Hematopoietic multipotent progenitor cell treated with erythropoietin and hydrocortisone succinate and interleukin-3 and kit ligand, for 4 days (in vitro differentiated cells): ENCODE measurements at places on chromosomes 4 and X.

DNA sequence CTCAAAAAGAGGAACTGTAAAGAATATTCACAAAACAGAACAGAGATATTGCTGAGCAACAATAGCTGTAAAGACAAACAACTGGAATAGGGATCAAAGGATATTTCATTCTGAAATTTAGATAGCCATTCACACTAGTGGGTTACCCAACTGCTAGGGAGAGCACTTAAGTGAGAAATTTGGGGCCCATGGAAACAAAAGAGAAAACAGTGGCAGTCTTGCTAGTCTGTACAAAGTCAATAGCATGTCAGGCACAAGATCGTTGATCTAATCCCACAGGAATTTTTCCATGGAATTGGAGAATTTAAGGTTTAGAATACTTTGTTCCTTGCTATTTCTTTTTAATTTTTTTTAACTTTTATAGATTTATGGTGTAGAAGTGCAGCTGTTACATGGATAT, 467.0 kb downstream of the PCDH18 start:
- no peak for DNase-seq

DNA sequence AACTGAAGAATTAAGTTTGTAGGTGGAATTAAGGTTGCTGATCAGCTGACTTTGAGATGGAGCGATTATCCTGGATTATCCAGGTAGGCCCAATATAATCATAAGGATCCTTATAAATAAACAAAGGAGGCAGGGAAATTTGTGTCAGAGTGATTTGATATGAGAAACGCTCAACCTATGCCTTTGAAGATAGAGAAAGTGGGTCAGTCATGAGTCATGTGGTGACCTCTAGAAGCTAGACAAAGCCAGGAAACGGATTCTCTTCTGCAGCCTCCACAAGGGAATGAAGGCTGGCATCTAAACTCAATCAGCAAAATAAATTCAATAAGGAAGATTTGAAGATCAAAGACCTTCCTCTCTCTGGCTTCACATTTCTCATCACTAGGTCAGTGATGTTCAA, 41.5 kb upstream of the SMIM10 start:
- no peak for DNase-seq

DNA sequence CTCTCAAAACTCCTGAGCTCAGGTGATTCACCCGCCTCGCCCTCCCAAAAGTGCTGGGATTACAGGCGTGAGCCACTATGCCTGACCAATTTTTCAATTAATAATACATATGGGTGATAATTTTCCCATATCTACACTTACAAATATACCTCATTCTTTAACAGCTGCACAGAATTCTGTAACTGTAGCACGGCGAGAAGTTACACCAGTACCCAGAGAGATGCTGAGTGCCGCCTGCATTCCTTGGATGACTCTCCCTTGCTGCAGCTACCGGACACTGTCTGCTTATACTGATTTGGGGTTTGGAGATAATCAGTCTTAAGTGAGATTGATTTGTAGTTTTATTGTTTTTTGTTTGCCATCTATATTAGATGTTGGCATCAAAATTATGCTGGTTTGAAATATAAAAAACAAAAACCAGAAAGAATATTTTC, 5.8 kb downstream of the TIFA start:
- DNase-seq: no peak

DNA sequence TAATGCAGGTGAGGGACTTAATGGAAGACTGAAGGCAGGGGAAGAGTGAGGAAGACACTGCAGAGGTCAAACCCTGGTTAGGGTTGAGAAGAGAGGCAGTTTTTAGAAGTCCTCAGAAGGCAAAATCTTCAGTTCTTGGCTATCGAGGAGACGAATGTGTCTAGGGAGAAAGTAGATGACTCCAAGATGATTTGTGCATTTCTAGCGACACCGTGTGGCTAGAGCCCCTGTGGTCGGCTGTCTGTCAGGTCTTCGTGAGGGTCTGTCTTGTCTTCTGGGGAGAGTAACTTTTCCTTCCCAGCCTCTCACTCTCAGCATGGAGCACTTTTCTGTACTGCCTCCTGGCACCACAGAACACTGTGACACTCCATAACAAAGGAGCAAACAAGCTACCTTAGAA, 458.1 kb downstream of the STIM2 start:
- peak; percentile 59 for DNase-seq

- DNase-seq: no peak
These were observed 93.2 kb downstream of the IL1RAPL2 start for GRCh38 chrX:104659005-104659744.

DNA sequence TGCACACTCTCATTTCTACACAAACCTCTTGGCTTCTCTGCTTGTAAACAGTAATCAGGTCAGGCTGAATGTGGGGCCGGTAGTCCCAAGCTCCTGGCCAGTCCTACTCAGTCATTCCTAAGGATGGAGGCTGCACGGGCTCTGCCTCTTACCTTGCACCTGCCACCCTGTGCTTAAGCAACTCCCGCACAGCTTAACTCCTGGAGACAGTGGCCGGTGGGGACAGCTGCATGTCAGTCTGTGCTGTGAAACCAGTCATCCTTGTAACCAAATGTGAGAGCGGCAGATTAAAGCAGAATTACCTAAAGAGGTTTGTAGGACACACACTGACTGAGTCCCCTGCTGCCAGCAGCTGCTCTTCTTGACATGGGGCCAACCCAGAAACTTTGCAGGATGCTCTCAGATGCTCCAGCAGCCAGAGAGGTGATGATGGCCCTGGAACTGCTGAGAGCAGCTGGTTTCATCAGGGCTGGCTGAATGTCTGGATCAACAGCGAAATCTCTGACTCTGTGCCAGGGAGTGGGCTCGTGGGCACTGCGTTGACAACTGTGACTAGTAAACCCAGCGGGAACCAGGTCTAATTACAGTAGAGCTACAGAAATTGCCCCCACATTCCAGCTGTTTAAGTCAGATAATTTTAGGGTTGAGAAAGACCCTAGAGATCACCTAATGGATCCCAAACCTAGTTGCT, 123.7 kb downstream of the ANAPC4 start:
- no peak for DNase-seq

DNA sequence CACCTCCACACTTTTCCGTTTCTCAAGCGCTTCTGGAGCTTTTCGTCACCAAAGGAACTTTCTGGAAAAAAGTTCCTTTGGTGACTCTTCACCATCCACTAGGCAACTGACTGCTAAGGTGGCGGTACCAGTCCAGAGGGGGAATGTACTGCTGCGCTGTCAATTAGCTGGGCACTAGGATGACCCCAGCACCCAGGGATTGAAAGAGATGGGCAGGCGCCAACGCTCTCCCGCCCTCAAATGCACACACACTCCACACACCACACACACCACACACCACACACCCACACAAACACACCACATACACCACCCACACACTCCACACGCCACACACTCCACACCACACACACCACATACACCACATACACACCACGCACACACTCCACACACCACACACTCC, 10.4 kb downstream of the PRDM8 start:
- DNase-seq: no peak

DNA sequence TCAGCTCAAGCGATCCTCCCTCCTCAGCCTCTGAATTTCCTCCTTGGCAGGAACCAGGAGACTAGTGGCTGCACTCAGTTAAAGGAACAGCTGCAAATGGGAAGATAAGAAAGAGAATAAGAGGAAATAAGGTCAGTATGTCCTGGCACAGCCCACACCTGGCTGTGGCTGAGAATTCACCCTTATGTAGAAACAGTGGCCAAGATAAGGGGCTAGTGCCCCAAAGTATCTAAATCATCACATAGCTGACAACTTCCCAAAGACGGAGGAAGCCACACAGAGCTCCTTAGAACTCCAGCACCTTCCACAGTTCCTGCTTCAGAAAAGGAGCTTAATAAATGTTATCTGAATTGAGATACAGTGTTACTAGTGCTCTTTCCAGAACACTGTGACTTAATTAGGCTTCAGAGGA, 2.3 kb upstream of the CHIC2 start:
- peak; percentile 86 for DNase-seq

DNA sequence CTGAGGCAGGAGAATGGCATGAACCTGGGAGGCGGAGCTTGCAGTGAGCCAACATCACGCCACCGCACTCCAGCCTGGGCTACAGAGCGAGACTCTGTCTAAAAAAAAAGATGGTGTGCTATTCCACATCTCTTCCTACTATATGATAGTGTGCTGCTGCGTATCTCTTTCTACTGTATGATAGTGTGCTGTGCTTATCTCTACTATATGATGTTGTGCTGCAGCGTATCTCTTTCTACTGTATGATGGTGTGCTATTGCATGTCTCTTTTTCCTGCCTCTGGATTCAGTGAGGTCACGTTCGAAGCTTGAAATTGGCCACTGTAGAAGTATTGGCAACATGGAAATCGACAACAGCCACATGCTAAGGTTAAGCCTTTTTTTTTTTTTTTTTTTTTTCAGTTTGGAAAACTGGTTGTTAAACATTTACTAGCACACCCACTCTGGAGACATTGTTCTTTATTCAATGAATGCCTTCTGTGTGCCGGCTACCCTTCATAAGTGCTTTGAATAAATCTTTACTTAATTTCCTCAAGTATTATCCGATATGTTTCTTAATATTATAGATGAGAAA, 31.0 kb downstream of the ARFIP1 start:
- DNase-seq: no peak

DNA sequence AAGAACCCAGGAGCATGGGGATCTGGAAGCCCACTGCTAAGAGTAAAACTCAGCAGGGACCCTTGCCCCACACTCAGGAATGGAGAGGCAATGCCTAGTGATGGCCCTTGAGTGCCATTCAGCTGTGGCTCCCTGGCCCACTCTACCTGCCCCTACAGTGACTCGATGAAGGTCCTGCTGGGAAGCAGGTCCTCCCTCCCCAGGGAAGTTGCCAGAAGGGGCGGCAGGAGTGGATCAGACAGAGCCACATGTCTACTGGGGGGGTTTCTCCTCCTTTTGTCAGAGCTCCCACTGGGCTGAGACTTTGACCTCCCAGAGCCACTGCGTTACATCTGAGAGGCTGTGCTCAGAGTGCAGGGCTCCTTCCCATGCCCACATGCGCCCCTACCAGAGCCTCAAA, 1.2 kb downstream of the SLC10A3 start:
- no peak for DNase-seq

DNA sequence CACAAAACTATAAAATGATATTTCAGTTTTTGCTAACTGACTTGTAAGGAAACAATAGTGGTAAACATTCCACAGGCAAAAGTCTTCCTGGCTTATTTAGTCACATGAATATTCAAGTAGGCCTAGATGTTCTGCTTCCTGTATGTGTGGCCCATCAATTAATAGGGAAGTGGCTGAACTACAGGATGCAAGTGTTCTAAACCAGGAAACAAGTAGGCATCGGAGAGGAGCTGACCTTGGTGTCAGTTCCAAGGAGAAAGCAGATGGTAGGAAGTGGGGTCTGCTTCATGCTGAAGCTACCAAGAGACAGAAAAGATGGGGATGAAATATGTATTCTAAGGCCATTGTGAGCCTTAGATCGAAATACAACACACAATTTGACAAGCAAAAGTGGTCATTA, 149.7 kb downstream of the ANTXR2 start:
- DNase-seq: peak; percentile 39

DNA sequence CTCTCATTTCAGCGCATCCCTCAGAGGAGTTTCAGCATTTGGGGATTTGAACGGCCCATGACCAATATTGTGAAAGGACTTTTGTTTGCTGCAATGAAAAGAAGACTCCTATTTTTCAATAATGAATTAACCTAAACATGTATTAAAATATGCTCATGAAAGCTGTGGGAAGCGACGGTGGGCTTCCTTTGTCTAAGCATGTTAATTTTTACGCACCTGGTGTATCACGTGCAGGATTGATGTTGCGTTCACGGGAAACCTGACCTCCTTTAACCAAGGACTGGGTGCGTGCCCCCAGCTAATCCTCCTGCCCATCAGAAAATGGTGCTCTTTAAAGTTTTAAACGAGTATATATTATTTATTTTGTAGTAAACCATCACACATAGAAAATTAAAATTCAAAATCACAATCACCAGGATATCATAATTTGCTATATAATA, 590 bp upstream of the CCDC110 start:
- DNase-seq: no peak

DNA sequence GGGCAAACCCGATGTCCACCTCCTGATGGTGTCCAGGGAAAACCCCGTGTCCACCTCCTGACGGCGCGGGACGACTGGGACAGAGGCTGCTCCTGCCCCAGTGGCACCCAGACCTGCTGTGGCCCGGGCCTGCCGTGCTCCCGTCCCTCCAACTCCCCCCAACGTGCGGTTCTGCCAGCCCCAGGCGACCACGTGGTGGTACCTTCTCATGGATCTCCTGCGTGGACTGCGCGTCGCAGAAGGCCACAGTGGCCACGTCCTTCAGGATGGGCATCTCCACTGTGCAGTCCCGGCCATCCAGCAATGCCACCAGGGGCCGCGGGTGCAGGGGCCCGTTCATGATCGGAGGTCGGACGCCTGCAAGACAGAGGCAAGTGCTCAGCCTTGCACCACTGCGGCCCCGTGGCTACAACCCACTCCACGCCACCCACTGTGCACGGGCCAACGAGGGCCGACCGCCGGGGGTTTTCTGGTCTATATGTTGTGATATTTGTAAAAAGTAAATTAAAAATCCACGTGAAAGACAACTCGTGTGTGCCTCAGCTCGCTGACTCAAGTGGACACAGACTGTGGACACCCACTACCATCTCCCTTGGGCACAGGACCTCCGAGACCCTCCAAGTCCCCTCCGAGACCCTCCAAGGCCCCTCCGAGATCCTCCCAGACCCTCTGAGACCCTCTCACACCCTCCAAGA, 10.8 kb downstream of the CTBP1 start:
- DNase-seq: no peak

DNA sequence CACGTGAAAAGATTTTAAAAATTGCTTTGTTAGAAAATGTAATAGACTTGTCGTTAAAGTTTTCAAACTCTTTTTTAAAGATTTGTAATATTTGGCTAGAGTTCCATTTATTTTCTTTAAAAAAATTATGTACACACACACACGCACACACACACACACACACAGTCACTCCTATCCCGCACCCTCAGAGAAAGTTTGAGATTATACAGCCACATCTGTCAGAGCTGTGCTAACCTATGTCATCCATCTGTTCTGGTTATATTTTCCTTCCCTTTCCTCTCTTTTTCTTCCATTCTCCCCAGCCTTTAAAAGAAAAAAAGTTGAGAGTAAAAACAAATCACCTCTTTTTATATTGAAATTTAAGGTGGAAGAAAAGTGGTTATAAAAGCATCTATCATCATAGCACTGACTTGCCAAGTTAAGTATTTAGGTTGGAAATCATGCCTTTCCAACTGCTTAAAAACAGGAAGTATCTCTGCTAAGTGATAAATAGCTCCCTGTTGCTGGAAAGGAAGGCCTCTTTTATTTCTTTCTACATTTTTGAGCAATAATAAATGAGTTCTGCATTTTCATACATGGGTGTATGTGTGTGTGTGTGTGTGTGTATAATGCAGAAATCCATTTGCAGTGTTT, 163.3 kb upstream of the SPRY1 start:
- DNase-seq: peak; percentile 69

DNA sequence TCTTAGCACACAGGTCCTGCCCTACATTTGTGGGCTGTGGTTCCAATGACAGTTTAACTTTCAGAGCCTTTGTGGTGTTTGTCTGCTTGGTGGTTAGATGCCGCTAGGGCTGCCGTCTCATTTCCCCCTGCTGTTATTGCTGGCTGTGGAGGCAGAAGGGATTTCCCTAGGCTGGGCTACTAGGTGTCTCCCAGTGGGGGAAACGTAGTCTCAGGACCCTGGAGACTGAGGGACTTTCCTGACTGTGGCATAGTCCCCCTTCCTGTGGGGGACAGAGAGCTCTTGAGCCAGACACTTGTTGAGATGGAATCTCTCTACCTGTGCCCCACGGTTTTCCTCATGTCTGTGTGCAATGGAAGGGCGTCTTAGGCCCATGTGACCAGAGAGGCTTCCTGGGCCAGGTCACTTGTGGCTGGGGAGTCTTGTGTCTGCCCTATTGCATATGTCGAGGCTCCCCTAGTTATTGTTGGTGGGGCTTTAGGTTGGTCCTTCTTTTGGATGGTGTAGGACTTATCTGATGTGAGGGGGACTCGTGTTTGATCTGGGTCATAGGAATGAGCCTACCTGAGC, 68.2 kb downstream of the ARHGAP10 start:
- DNase-seq: peak; percentile 89
